ENCODE measurements at places on chromosomes 1 and 21.
A peak's percentile ranks its signal among the peaks of the same experiment; 100 is the strongest.

DNA sequence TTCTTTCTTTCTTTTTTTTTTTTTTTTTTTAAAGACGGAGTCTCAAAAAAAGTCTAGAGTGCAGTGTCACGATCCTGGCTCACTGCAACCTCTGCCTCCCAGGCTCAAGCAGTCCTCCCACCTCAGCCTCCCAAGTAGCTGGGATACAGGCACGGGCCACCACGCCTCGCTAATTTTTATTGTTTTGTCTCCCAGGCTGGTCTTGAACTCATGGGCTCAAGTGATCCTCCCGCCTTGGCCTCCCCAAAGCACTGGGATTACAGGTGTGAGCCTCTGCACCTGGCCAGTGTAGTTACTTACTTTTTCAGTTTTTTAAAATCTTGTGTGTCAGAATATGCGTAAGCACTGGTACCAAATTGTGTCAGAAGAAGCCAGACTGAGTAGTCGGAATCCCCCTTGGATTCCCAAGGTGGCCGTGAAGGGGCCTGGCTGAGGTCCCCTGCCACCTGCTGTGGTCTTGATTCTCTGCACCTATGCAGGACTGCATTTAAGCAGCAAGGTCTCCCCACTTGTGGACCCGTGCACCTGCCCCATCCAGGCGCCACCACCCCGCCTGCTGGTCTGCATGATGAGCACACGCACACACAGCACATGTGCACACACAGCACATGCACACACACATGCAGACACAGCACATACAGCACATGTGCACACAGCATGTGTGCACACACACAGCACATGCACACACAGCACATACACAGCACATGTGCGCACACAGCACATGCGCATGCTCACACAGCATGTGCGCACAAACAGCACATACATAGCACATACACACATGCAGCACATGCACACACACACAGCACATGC is 47.5 kb downstream of the PCNT start:
- DNase-seq: no peak

DNA sequence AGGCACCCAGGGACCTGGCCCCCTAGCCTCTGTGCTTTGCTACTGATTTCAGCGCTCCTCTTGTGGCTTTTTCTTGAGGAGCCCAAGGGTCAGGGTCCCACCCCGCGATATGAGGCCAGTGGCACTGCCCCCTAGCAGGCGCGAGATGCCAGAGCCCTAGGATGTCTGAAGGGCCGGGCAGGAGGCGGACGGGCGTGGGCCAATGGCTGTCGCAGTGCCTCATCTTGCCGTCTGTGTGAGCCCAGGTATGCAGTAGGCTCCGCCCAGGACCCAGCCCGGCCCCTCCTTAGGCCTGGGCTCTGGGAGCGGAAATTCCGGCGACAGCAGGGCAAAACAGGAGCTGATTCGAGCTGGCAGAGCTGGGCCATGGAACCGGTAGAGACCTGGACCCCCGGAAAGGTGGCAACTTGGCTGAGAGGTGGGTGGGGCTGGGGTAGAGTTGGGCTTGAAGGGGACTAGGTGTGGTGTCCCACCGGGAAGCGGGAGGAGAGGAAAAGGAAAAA is at the start of gene CNKSR1:
Gene CNKSR1, plus strand, starts transcription at position 310 of the 503 bp plus-strand sequence. Its CDS starts 57 bp downstream, at position 367.
- DNase-seq: no peak

- no peak for DNase-seq
Measured at GRCh38 chr1:32104127-32104526, 3.7 kb upstream of the KPNA6 start.

- DNase-seq: no peak
Measured at GRCh38 chr1:205593967-205594366, 37.8 kb downstream of the ELK4 start.

- DNase-seq: no peak
Measured at GRCh38 chr1:213830371-213830770, 157.4 kb upstream of the PROX1 start.

- DNase-seq: no peak
Measured at GRCh38 chr1:182415789-182416188, 15.3 kb upstream of the TEDDM1 start.

GRCh38 chr1:100252901-100253300 is 3.3 kb upstream of the DBT start:
- no peak for DNase-seq

DNA sequence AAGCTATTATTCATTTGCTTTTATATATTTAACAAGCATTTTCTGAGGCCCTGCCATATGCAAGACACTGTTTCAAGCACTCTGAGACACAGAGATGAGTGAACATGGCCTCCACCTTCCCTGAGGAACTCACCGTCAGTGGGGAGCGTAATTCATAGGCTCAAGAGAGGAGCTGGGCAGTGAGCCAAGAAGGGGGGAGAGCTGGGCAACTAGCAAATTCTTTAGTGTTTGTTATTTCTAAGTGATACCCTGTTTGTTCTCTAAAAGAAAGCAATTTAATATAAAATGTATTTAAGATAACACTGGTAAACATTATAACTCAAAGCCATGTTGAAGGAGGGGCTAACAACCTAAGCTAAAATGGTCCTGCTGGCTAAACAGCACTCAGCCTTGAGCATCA is 119.2 kb upstream of the NGF start:
- DNase-seq: peak; percentile 76
